ENCODE measurements at places on chromosomes 5 and 9. TPM values are rescaled to one million over a fixed set of nuclear protein-coding genes. Genes with fewer than 3 reads are reported as not detected.

TRIM7 gene
- 2.0 TPM for total RNA-seq

PLAA gene
- 21.5 TPM for total RNA-seq

SPEF2 gene
- 59.9 TPM for total RNA-seq

NMUR2 gene
- total RNA-seq, result not detected

PCAT7 gene
- total RNA-seq, result not detected

NEUROG1 gene
- total RNA-seq, result not detected

Data from upper lobe of left lung (tissue), 6 donors.